ENCODE measurements at places on chromosomes 2 and 18.

- no peak for DNase-seq
Measured at GRCh38 chr18:3889803-3890202, 439.8 kb downstream of the TGIF1 start.

- no peak for DNase-seq
Measured at GRCh38 chr2:20629581-20630171, 21.2 kb downstream of the HS1BP3 start.

GRCh38 chr2:3169106-3169870 lies 208.3 kb downstream of the EIPR1 start:
- DNase-seq: no peak

GRCh38 chr18:77069931-77070330 lies 62.7 kb downstream of the MBP start:
- DNase-seq: no peak

- DNase-seq: no peak
Measured at GRCh38 chr2:192254444-192254843, 59.7 kb upstream of the TMEFF2 start.

- DNase-seq: no peak
Measured at GRCh38 chr2:142777742-142778141, 99.7 kb upstream of the KYNU start.

GRCh38 chr2:191679818-191680600 lies 2.1 kb downstream of the NABP1 start:
- peak; percentile 35 for DNase-seq

DNA sequence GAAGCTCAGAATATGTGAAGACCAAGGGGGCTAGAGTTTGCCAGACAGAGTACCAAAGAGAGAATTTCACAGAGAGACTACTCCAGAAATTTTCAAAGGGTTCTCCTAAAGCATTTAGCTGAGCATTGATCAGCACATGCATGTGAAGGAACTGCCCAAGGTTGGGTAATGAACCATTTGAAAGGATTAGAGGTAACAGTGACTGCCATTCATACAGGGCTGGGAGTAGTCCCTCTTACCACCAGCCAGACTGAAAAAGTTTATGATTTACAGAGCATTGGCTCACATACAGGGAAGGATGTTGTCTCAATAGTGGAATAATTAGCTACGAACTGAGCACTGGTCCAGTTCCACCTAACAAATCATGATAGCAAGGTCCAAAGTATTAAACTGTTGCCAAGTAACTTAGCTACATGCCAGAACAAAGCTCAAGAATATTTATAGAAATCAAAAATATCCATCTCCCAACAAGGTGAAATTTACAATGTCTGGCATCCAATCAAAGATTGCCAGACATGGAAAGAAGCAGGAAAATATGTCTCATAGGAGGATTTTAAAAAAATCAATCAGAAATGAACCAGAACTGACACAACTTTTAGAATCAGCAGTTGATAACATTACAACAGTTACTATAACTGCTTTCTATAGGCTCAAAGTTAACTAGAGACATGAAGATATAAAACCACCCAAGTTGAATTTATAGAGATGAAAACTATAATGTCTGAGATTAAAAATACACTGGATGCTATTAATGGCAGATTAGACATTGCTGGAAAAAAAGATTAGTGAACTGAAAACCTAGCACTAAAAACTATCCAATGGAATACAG lies 25.7 kb upstream of the RNF103 start:
- no peak for DNase-seq

GRCh38 chr18:30486856-30487255 lies 555.7 kb downstream of the DSC3 start:
- DNase-seq: no peak

DNA sequence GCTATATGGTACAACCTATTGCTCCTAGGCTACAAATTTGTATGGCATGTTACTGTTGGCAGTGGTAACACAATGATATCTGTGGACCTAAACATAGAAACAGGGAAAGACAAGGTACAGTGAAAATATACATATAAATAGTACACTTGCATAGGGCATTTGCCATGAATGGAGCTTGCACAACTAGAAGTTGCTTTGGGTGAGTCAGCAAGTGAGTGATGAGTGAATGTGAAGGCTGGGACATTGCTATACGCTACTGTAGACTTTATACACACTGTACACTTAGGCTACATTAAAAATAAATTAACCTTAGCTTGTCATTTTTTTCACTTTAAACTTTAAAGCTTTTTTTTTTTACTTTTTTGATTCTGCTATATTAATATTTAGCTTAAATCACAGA lies 500.0 kb upstream of the SETBP1 start:
- DNase-seq: no peak

- no peak for DNase-seq
Measured at GRCh38 chr2:109242210-109242653, 113.2 kb downstream of the SH3RF3 start.
